Activated naive CD8-positive, alpha-beta T cell treated with anti-CD3 and anti-CD28 coated beads, Interleukin-2, amount 50 U/mL, for 24 hours (primary cell): ENCODE measurements at places on chromosomes 12 and 14.

GRCh38 chr12:53036802-53037201 lies 13.1 kb upstream of the TNS2 start:
- no peak overlapping the region for H3K4me3 ChIP-seq
- H3K4me1 ChIP-seq = peaks cover 13% of the 10 kb centered on the region
- DNase-seq = no peak
- peaks cover 86% of the 10 kb centered on the region for H3K36me3 ChIP-seq
- peak overlapping the region; percentile 3 for H3K27ac ChIP-seq
- no peaks in the 10 kb centered on the region for H3K27me3 ChIP-seq

DNA sequence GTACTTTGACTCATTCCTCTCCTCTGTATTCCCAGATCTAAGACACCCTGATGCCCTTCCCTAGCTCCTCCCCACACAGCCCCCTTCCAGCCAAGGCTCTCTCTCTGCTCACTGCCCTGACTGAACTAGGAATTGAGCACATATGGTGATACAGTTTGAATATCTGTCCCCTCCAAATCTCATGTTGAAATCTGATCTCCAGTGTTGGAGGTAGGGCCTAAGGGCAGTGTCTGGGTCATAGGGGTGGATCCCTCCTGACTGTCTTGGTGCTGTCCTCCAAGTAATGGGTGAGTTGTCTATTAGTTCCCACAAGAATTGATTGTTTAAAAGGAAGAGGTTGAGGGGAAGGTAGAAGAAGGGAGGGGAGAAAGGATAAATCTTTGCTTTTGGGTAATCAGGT lies 17.4 kb downstream of the CMKLR1 start:
- H3K27ac ChIP-seq = no peak overlapping the region
- H3K27me3 ChIP-seq = peaks cover 2% of the 10 kb centered on the region
- no peak overlapping the region for H3K4me3 ChIP-seq
- DNase-seq = no peak
- no peaks in the 10 kb centered on the region for H3K36me3 ChIP-seq

DNA sequence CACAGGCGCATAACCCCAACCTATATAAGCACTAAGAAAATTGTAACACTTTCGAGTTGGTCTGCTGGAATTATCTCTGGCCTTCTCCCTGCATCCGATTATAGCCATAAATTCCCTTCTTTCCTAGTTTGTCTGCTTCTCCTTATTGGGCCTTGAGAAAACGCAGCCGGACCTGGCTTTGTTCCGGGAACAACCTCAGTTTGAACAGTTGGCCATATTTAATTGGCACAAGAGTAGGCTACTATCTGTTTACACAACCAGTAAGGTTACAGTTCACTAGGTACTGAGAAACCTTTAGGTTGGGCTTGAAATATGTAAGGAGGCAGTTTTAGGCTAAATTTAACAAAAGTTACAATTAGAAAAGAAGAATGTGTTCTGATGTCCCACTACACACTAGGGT lies 176.1 kb downstream of the IPO8 start:
- no peaks in the 10 kb centered on the region for H3K27me3 ChIP-seq
- H3K27ac ChIP-seq = no peak overlapping the region
- DNase-seq = no peak
- H3K4me1 ChIP-seq = no peaks in the 10 kb centered on the region
- H3K4me3 ChIP-seq = no peak overlapping the region

GRCh38 chr14:99760817-99761216 lies 32.4 kb upstream of the EML1 start:
- H3K27ac ChIP-seq = no peak overlapping the region
- H3K36me3 ChIP-seq = no peaks in the 10 kb centered on the region
- peaks cover 5% of the 10 kb centered on the region for H3K27me3 ChIP-seq
- no peak overlapping the region for H3K4me3 ChIP-seq
- no peak for DNase-seq

DNA sequence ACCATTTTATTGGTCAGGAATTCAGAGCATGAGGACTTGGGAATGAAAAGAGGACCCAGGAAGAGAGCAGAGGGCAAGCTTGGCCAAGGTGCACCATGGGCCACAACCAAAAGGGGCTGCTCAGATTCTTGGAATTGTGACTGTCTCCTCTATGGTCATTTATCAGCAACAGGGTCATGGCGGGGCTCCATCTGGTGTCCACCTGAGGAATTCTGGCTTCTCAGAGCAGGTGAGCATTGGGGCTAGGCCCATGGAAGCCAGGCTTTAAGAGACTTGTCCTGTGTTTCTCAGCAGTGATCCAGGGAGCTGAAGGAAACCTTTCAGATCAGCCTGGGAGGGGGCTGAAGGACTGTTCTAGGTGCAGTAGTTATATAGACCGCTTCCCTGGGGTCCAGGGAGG lies 2.6 kb upstream of the RIN3 start:
- H3K36me3 ChIP-seq = peaks cover 2% of the 10 kb centered on the region
- H3K4me1 ChIP-seq = peaks cover 37% of the 10 kb centered on the region
- no peak for DNase-seq
- no peak overlapping the region for H3K4me3 ChIP-seq
- no peak overlapping the region for H3K27ac ChIP-seq

DNA sequence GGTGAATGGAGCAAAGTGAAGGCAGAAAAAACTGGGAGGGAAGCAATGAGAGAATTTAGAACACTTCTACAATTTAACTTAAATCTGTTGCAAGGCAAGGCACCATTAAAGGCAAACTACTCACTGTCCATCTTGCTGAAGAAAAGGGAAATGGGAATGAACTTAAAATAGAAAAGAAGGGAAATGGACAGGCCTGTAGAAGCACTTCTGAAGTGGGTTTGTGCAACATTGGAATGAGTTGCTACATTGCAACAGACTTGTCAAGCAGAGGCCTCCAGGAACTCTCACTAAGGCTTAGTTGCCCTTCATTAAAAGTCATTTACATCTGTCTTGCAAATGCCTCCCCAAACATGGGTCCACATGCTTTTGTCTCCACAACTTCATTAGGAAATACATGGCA lies 13.7 kb upstream of the OR10AD1 start:
- no peak overlapping the region for H3K27ac ChIP-seq
- H3K27me3 ChIP-seq = peaks cover 16% of the 10 kb centered on the region
- DNase-seq = no peak

DNA sequence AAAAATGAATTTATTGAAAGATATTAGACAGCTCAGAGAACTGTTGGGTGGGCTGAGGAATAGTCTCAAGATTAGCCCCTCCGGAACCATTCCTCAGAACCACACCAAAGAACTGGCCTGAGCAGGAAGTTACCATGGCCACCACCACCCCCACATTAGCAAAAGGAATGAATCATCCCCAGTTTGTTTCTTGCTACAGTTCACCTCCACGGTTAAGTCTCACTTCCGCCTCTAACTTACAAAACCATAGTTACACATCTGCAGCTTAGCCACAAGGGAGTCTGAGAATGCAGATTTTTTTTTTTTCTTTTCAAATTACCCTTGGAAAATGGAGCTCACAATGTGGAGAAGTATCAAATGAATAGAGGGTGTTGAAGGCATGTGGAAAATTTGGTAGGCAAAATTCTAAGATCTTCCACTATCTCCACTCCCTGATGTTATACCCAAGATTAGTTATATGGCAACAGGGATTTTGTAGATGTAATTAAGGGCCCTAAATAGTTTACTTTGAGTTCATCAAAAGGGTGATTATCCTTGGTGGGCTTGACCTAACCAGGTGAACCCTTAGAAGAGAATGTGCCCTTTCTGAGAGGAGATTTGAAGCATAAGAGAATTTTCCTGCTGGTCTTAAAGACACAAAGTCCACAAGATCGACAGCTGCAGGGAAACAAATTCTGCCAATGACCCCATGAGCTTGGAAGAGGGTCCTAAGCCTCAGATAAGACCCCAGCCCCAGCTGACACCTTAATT lies 129.8 kb upstream of the KRR1 start:
- H3K27me3 ChIP-seq = peaks cover 3% of the 10 kb centered on the region
- peak; percentile 52 for DNase-seq
- peaks cover 1% of the 10 kb centered on the region for H3K36me3 ChIP-seq
- H3K4me1 ChIP-seq = peaks cover 56% of the 10 kb centered on the region
- peak overlapping the region; percentile 45 for H3K4me3 ChIP-seq

- no peaks in the 10 kb centered on the region for H3K4me1 ChIP-seq
- peaks cover 4% of the 10 kb centered on the region for H3K27me3 ChIP-seq
- no peak for DNase-seq
These were observed 275.8 kb downstream of the ATP23 start for GRCh38 chr12:58217130-58217529.

GRCh38 chr12:127494961-127495915 lies 771.7 kb upstream of the TMEM132C start:
- no peak overlapping the region for H3K4me3 ChIP-seq
- DNase-seq = no peak
- H3K27ac ChIP-seq = no peak overlapping the region
- no peaks in the 10 kb centered on the region for H3K27me3 ChIP-seq
- no peaks in the 10 kb centered on the region for H3K36me3 ChIP-seq

DNA sequence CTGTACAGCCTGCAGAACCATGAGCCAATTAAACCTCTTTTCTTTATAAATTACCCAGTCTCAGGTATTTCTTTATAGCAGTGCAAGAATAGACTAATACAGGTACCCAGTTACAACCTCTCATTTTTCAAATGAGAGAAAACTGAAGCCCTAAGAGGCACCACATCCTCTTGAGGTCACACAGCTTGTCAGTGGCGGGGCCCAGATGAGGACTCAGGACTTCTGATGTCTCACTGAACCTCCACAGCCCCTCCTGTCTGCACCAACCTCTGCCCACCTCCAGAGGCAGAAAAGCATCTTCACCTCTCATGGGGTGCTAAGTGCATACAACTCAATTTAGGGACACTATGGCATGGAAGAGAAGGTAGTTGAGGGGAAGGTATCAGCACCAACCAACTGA lies 120.7 kb downstream of the CRACR2A start:
- DNase-seq = no peak
- H3K27me3 ChIP-seq = no peaks in the 10 kb centered on the region
- no peak overlapping the region for H3K27ac ChIP-seq
- H3K4me3 ChIP-seq = no peak overlapping the region
- peaks cover 14% of the 10 kb centered on the region for H3K36me3 ChIP-seq

DNA sequence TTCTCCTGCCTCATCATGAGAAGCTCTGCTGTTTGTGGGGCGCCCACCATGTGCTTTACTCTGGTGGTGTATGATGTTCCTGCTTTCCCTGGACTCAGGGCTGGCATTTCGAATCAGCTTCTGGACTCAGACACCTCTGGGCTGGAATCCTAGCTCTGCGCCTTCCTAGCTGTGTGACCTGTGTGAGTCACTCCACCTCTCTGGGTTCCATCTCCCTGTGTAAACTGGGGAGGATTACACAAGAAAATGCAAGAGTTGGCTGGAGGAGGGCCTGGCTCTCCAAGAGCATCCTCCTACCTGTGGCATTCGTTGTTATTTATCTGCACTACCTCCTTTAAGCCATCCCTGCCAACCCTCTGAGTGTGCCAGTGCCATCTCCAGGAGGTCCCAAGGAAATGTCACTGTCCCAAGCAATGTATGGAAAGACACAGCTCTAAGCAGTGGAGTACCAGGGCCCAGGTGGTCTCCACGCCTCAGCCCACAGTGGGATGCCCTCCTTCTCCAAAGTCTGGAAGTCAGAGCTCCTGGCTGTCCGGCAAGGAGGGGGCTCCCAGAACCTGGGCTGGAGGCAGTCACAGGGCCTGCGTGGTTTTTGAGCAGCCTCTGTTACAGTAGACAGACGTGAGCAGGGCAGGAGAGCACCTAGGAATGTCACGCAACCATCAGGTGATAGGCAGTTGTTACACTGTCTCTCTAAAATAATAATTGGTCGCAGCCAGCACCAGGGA lies 7.3 kb upstream of the TNFAIP2 start:
- no peak overlapping the region for H3K27ac ChIP-seq
- H3K4me1 ChIP-seq = peaks cover 14% of the 10 kb centered on the region
- H3K27me3 ChIP-seq = peaks cover 9% of the 10 kb centered on the region
- DNase-seq = no peak

DNA sequence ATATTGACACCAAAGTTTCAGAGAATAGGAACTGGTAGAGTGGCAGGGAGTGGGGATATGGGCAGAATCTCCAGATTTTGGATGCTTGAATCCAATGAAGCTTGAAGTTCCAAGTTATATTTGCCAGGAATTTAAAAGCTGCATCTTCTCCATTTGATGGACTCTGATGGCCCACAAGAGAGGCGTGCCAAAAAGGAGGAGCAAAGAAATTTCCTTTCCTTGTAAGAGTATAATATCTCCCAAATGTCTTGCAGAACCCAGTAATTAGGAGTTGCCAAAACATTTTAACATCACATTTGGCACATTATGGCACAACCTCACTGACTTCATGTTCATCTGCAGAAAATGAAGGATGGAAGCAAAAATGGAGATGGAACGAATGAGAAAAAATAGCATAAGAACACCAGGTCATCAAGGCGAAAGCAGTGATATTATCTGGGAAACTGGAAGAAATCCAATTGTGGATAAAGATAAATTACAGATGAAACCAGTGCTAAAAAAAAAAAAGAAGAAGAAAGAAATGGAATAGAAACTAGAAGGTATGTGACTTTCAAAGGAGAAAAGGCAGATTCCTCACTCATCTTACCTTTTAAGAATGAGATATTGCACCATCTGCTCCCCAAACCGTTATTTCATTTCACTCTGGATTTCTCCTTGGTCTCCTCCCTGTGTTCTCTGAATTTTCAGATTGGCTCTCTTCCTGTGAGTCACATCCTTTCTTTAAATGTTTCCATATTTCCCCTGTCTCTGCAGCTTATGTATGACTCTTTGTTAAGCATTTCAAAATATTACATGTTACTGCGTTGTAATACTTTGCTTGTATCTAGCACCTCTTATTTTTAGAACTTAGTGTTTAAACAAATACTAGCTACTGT lies 13.5 kb upstream of the FLRT2 start:
- H3K36me3 ChIP-seq = no peaks in the 10 kb centered on the region
- no peak overlapping the region for H3K27ac ChIP-seq
- no peaks in the 10 kb centered on the region for H3K4me1 ChIP-seq

DNA sequence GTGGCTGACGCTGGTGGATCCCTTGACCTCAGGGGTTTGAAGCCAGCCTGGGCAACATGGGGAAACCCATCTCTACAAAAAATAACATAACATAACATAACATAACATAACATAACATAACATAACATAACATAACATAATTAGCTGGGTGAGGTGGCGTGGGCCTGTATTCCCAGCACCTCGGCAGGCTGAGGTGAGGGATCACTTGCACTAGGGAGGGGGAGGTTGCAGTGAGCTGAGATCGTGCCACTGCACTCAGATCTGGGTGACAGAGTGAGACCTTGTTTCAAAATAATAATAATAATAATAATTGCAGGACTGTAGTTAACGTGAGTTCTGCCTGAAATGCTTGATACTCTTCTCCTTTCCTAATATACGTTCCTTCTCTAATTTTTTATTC lies 1.3 kb downstream of the MAGOHB start:
- no peak for DNase-seq
- H3K4me1 ChIP-seq = peaks cover 39% of the 10 kb centered on the region
- peaks cover 3% of the 10 kb centered on the region for H3K27me3 ChIP-seq
- H3K4me3 ChIP-seq = peak overlapping the region; percentile 100
- H3K27ac ChIP-seq = peak overlapping the region; percentile 100
- H3K36me3 ChIP-seq = peaks cover 52% of the 10 kb centered on the region

DNA sequence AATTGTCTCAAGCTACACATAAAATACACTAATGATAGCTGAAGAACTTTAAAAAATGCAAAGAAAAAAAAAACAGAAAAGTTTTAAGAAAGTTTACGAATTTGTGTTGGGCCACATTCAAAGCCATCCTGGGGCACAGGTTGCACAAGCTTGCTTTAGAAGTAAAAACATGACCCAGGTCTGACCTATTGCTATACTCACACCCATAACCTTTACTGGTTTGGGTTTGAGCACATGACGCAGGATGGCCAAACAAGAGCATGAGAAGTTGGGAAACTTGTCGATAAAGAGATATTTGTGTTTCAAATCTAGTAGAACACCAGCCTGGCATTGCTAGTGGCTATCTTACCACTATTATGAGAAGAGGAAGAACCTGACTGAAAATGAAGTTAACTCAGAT lies 143.7 kb downstream of the NOVA1 start:
- no peak overlapping the region for H3K27ac ChIP-seq
- H3K36me3 ChIP-seq = no peaks in the 10 kb centered on the region
- no peak for DNase-seq
- H3K4me3 ChIP-seq = no peak overlapping the region
